Fibroblast of upper back skin (primary cell): ENCODE measurements at places on chromosomes 2 and 18.

DNA sequence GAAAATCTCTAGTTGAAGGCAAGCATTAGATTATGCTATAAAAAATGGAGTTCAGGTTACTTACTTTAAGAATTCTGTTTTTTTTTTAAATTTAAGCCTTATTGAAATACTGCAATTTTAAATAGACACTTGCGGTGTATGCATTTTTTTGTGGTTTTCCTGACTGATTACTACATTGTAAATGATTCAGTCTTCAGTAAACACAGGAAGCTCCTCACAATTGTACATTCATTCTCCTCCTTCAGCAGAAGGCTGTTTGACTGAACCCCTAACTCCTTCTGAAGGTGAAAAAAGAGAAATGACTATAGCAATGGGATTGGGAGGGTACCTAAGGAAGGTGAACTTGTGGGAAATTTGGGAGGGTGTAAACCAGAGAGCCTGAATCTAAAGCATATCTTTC, 136.1 kb downstream of the GCA start:
- DNase-seq = no peak

DNA sequence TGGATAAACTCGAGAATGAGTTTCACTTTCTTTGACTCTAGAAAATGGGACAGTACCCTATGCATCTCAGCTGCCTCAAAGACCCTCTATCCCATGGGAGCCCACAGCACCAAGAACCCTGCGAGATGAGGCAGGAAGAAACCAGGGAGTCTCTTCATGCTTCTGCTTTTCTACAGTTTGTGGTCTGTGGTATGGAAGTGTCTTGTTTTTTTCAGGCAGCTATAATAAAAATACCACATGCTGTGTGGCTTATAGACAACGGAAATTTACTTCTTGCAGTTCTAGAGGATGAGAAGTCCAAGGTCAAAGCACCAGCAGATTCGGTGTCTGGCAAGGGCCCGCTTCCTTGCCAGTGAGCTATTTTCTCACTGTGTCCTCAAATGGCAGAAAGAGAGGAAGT, 257.9 kb downstream of the SUCLG1 start:
- no peak for DNase-seq

DNA sequence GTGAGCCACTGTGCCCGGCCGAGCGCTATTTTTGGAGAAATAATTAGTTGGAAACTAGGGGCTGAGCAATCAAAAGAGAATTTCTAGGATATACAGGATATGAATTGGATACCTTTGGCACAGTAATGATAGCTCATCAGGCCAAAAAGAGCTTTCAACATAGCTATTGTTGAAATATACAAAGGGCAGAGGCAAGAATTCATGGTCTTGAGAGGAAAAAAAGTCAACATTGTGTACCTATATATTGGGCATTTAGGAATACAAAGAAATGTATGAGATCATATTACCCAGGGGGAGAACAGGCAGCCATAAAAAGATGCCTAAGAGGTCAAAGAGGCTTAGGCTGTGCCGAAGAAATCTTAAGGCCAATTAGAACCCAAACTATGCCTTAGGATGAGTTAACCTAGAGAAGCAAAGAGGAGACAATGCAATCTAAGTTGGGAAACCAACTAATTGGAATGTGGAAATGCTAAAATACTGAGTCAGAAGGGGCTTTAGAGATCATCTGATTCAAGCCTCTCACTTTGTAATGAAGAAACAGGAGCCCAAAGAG, 99.0 kb downstream of the RBBP8 start:
- peak; percentile 89 for DNase-seq

DNA sequence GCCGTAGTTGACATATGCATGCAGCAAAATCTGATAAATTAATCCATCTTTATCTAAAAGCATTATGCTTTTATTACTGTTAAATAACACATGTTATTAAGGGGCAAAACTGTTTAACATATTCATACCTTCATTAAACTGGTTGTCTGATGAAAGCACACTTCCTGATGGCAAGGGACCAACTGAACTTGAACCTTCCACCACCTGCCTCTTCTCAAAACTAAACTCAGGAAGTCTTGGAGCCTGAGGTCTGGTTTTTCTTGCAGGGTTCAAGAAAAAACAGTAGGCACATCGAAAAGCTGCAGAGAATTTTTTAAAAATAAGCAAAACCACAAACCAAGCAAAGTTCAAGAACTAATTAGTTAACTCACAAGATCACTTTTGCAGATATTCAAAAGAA, 64.9 kb downstream of the LNPK start:
- no peak for DNase-seq

DNA sequence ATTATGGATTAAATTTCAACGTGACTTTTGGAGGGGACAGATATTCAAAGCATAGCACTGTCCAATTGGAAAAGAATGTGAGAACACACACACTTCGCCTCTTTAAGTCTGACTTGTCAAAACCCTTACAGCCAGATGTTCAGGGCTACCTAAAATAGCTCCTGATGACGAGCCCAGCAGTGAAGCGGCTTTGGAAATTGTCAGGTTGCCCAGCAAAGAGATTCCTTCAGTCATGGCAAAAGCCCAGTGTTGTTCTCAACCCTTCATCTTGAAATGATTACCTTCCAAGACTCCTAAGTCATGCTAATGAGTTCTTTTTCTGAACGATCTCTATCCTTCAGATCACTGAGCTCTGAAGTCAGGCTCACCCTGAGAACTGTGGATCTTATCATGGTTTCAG, 436.6 kb downstream of the LRATD1 start:
- DNase-seq = peak; percentile 91

- peak; percentile 25 for DNase-seq
Observed at GRCh38 chr2:132439703-132440398, 23.2 kb downstream of the GPR39 start.

- DNase-seq = peak; percentile 23
Observed at GRCh38 chr18:76860411-76860810, 38.1 kb downstream of the ZNF236 start.

GRCh38 chr18:22283397-22283796, 114.0 kb downstream of the GATA6 start:
- peak; percentile 23 for DNase-seq

DNA sequence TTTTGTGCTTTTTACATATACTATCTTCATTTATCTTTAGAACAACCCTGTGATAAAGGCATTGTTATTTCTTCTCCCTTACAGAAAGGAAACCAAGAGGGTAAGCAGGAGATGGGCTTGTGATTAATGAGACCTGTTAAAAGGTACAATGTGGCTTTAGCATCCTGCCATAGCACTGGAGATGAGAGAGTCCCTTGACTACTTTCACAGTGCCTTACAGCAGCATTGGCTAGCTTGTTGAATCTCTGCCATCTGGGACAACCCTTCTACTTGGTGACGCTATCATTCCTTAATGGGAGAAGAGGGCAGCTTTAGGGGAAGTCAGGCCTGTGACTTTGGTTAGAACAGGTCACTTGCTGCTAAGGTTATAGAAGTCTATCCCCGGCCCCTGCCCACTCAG, 68.1 kb upstream of the LYPD6B start:
- DNase-seq = no peak

GRCh38 chr2:104650405-104650996, 203.4 kb upstream of the POU3F3 start:
- no peak for DNase-seq

DNA sequence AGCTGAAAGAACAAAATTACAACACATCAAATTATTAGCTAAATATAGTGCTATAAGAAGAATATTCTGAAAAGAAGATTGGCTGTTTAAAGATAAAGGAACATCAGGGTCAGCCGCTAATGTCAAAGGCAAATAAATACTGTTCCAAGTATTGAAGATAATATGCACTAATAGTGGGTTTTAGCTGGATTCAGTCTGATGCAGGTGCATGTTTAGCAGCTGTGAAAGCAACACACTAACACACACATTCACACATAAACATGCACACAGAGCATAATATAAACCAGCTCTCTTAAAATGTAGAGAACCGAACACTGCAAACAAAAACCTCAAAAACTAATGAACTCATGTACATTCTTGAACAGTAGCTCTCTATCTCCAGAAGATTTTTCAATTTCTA, 634.6 kb downstream of the ERBB4 start:
- DNase-seq = no peak

DNA sequence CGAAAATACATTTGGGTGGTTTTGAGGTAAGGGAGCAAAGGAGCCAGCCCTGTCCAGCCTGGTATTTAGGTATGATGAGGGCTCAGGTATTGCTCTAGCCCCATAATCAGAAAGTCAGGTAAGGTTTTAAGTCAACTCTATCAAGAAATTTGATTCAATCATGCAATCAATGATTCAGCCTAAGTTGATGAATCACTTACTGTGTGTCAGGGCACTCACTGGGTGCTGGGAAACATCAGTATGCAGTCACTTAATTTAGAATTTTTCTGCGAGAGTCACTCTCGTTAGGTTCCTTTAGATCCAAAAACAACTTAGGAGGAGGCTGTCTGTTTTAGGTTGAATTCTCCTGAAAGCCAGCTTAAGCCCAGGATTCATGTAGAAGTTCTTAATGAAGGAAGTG, 17.7 kb upstream of the SERPINB2 start:
- DNase-seq = peak; percentile 43

- peak; percentile 37 for DNase-seq
Observed at GRCh38 chr2:162282765-162283425, 35.6 kb downstream of the IFIH1 start.

DNA sequence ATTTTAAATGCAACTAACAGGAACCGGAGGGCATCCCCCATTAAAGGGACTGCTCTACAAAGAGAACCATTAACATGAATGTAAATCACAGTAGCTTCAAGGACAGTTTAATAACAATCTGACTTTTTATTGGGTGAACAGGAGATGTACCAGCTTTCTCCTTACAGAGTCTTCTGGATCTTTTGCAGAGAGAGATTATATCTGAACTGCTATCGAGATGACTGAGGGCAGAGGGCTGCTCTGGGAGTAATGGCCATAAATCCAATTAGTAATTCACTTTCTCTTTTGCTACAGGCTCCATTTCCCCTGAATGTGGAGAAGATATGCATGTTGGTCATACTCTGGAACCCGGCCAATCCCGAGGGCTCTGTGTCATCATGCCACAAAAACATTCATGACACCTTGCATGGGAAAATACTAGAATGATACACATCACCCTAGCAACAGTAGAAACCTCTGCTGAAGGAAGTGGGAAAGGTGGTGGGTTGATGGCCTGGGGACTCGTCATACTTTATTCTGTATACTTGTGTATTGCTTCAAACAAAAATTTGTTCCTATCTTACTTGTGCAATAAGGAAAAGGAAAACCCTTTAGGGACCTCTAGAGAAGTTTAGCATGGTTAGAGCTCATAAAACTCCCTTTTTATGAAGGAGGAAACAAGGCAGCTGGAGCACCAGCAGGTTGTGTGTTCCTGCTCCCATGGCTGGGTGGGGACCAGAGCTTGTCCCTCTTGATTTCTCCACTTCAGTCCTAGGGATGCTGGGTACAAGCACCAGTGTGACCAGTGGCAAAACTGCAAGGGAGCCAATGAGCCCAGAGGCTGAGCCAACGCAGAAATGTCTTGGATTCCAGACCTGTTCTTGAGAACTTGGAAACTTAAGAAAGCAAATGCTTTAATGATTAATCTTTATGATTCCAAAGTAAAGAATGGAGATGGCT, 26.0 kb downstream of the CTAGE1 start:
- DNase-seq = peak; percentile 69

GRCh38 chr2:184067502-184067901, 530.8 kb upstream of the ZNF804A start:
- no peak for DNase-seq

GRCh38 chr18:79746730-79747129, 51.0 kb upstream of the KCNG2 start:
- DNase-seq = no peak

DNA sequence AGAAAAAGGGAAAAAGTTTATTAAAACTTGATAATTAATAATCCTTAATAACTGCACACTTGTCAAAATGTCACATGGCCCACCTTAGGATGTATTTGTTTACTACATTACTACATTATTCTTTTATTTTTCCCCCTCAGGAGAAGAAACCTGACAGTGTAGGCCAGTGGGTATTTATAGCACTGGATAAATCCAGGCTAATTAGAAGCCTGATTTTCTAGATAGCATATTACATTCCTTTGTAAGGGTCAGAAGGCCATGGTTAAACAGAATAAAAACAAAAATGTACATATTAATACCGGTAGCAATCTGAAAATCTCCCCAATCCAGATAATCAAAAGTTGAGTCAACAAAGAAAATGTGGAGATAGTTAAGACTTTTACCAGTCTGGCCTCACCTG, 21.5 kb upstream of the KIDINS220 start:
- no peak for DNase-seq

GRCh38 chr2:106034325-106034724, 159.8 kb downstream of the UXS1 start:
- DNase-seq = no peak

DNA sequence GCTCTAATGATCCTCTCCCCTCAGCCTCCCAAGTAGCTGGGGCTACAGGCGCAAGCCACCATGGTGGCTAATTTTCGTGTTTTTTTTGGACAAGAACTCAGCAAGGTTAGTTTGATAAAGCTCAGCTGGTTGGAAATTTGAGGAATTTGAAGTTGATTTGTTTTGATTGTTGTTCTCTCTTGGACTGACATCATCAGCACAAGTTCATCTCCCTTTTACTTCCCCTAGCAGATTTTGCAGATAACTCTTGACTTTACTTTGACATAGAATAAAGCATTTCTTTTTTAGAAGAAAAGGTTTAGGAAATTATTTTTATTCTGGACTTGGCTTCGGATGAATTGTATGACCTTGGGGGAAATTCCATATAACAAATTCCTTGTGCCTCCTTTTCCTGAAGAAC, 74.9 kb upstream of the DLX2 start:
- no peak for DNase-seq
